ENCODE measurements at places on chromosomes 5 and 9. TPM values are rescaled to one million over a fixed set of nuclear protein-coding genes. Genes with fewer than 3 reads are reported as not detected.

The ADCY2 gene
- 2.4 TPM for total RNA-seq

GRCh38 chr5:176814836-176815438 is 4.6 kb downstream of the UNC5A start:
- no peak overlapping the region for H3K27ac ChIP-seq
- H3K36me3 ChIP-seq: no peaks in the 10 kb centered on the region
- H3K4me3 ChIP-seq: no peak overlapping the region
- H3K4me1 ChIP-seq: peaks cover 19% of the 10 kb centered on the region

DNA sequence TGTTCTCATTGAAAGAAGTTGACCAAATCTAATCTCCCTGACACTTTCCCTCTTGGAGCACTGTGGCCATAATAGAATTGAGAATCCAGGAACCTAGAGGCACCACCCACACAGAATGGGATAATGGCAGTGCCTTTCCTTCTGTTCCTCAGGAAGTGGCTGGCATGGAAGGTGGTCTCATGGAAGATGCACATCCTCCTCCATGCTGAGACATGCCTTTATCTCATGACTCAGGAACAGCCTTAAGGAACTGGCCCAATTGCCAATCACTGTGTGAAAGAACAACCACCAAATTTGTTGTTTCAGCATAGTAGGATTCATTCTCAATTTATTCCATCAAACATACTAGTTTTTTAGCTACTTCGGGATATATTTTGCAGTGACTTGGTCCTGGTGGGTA is 137.5 kb upstream of the RASGRF2 start:
- H3K4me1 ChIP-seq: no peaks in the 10 kb centered on the region
- DNase-seq: no peak
- H3K27ac ChIP-seq: no peak overlapping the region
- H3K36me3 ChIP-seq: no peaks in the 10 kb centered on the region
- no peaks in the 10 kb centered on the region for H3K27me3 ChIP-seq

DNA sequence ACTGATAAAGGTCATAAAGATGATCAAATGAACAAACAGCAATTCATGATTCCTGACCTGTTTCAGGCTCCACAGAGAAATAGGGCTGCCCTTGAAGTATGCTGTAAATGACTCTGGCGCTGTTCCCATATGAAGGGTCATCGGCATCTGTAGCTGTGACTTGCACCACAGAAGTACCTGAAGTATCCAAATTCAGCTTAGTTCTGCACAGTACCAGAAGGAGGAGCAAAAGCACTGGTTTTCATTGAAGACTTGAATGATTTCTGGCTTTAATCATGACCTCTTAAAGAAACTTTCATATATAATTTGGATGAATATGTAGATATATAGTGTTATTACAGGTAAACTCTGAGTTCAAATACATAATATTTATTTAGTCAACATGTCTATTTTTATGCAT is 109.1 kb downstream of the CDH10 start:
- H3K27ac ChIP-seq: no peak overlapping the region
- H3K4me1 ChIP-seq: no peaks in the 10 kb centered on the region
- no peak overlapping the region for H3K4me3 ChIP-seq
- no peaks in the 10 kb centered on the region for H3K36me3 ChIP-seq
- no peaks in the 10 kb centered on the region for H3K27me3 ChIP-seq

DNA sequence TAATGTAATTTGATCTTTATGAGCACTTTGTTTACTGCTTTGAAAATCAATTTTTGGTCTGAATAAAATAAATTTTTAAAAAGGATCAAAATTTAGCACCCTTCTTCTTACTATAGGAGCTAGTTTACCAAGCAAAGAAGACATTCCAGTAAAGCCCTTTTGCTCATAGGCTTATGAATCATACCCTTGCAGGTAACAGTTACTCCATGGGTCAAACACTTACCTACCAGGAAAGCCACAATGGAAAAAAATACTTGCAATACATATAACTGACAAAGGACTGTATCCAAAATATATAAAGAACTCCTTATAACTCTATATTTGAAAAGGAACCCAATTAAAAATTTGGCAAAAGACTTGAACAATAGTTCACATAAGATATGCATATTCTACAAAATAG is 66.6 kb downstream of the SHOC1 start:
- H3K4me1 ChIP-seq: no peaks in the 10 kb centered on the region
- H3K36me3 ChIP-seq: no peaks in the 10 kb centered on the region
- H3K27ac ChIP-seq: no peak overlapping the region
- H3K4me3 ChIP-seq: no peak overlapping the region

DNA sequence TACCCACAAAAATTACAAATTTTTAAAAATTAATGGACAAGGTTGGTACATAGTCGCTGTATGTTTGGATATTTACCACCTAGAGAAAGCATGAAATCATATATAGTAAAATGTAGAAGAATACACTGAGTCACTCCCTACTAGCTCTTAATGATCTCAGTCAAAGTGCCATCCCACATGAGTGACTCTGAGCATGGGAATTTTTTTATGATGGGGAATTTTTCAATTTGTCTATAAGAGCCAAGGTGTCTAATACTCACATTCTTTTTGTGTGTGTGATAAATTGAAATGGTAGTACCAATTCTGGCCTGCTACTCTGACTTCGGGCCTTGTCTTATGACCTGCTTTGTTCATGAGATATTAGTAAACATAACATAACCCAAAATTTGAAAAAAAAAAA is 483.2 kb downstream of the CDH10 start:
- H3K27ac ChIP-seq: no peak overlapping the region
- H3K4me1 ChIP-seq: no peaks in the 10 kb centered on the region
- no peak overlapping the region for H3K4me3 ChIP-seq
- H3K36me3 ChIP-seq: no peaks in the 10 kb centered on the region
